CD4-positive, CD25-positive, alpha-beta regulatory T cell (primary cell): ENCODE measurements at places on chromosomes 6 and 20.
A peak's percentile ranks its signal among the peaks of the same experiment; 100 is the strongest.

- no peak for DNase-seq
Observed at GRCh38 chr6:90940812-90941481, 354.1 kb upstream of the MAP3K7 start.

DNA sequence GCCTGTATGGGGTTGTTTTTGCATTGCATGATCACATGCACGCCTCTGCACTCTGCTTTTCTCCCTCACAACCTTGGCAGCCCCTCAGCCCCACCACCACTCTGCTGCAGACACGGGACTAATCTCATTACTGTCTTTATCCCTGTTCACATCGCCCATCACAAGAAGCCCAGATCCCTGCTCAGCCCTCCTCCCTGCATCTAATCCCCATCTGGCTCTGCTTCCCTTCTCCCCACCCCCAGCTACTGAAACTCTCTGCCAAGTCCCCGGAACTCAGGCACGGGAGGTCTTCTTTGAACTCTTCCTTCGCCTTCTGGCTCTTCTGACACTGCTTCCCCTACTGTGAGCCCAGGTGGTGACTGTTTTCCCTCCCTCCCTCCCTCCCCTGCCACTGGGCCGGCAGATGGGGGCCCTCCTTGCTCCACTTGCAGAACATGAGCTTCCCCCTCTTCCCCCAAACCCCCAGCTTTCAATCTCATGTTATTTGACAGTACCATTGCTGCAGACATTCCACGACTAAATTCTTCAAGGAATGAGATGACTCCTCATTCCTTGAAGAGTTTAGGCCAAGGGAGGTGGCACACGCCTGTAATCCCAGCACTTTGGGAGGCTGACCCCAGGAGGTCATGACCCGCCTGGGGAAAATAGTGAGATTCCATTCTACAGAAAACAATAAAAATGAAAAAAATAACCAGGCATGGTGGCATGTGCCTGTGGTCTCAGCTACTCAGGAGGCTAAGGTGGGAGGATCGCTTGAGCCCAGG lies 21.9 kb upstream of the TULP1 start:
- DNase-seq = no peak

GRCh38 chr6:18207438-18207837 lies 52.2 kb downstream of the KDM1B start:
- no peak for DNase-seq

DNA sequence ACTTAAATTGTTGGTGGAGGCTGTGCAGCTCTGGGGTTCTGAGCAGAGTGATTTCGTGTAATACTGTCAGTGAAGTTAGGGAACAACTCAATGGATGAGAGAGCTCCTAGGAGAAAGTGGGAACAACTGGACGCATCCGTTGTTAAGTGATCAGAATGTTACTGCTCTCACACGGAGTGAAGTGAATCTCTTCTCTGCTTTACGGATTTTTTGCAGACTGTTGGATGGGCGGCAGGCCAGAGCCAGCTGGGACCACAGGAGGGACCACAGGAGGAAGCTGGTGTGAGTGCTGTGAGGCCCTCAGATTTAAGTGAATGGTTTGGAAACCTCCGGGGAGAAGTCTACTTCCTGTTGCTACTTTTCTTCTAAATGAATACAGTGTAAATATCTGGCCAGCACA lies 23.7 kb upstream of the PPP1R14C start:
- DNase-seq = no peak

GRCh38 chr20:699811-700338 lies 24.3 kb upstream of the SCRT2 start:
- no peak for DNase-seq

GRCh38 chr6:116033687-116034303 lies 26.9 kb downstream of the FRK start:
- DNase-seq = no peak

- DNase-seq = no peak
Observed at GRCh38 chr6:11093376-11093625, 333 bp upstream of the SMIM13 start.

- DNase-seq = no peak
Observed at GRCh38 chr20:20518263-20518662, 150.4 kb downstream of the INSM1 start.

GRCh38 chr6:33905071-33905609 lies 101.3 kb upstream of the MLN start:
- DNase-seq = peak; percentile 81

DNA sequence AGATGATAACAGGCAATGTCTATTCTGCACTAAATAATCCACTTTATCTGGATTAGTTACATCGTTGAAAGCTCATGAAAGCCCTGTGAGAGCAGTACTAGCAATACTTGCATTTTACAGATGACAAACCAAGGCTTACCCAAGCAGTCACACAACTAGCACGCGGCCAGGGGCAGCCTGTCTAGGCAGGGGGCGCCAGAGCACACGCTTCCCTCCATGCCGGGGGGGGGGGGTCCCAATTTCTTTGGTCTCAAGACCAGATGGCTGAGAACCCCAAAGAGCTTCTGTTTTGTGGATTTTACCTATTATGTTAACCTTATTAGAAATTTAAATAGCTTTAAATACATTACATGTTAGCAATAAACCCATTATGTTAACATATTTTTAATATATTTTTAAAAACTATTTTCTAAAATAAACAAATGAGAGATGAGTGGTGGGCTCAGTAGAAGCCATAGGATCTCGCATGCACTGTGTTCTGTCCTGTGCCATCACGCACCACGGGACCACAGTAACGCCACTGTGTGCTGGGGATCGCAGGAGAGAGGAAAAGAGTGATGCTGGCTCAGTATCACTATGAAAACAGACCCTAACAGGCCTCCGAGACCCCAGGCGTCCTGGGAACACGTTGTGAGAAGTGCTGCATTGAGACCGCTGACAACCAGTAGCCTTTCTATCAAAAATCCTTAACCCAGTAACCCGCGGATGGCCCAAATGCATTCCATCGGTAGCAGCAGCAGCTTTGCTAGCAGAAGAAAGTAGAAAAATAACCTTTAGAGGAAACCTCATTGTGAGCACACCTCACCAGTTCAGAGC lies 5.3 kb upstream of the PRR18 start:
- DNase-seq = no peak

DNA sequence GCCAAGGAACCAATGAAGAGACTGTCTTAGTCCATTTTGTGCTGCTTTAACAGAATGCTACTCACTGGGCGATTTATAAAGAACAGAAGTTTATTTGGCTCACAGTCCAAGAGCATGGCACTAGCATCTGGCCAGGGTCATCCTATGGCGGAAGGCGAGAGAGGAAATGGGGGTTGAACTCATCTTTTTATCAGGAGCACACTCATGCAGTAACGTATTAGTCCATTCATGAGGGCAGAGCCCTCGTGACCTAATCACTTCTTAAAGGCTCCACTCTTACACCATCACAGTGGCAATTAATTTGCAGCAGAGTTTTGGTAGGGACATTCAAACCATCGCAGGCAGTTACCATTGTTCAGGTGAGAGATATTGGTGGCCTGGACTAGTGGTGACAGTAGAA lies 8.5 kb downstream of the ARFGEF2 start:
- DNase-seq = no peak

DNA sequence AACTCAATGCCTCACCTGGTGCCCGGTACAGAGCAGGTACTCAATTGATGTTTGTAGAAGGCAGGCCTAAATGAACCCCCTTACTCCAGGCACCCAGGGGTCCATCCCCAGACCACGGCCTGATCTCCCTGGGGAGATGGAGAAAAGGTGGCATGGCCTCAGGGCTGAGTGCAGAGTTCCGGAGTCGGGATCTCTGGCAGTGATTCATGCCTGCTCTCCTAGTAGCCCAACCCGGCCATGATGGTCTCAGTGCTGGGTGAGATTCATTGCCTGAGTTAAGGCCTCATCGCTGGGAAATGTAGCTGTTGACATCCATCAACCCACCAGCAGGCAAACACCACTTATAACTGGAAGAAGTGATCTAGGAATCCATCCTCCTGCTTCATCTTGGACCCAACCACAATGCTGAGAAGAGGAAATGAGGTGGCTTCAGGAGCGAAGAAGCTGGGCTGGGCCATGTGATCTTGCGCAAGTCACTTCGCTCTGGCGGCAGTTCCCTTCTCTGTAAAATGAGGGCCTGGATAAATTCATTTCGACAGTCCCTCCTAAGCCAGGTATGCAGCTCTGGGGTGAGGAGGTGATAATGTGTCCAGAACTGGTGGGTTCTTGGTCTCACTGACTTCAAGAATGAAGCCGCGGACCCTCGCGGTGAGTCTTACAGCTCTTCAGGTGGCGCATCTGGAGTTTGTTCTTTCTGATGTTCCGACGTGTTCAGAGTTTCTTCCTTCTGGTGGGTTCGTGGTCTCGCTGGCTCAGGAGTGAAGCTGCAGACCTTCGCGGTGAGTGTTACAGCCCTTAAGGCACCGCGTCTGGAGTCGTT lies 24.7 kb downstream of the ETV7 start:
- DNase-seq = no peak
